ENCODE measurements at places on chromosomes 4 and X.

DNA sequence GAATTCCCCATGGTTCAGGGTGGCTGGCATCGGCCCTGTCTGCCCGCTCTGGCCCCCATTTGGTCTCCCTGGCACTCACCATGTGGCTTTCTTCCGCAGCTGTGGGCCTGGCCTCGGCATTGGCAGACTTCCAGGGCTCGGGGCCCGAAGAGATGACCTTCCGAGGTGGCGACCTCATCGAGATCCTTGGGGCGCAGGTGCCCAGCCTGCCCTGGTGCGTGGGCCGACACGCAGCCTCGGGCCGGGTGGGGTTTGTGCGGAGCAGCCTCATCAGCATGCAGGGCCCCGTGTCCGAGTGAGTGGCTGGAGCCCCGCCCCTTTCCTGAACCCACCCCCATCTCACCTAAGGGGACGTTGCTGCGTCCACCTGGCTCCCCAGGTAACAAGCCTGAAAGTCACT, 20.1 kb downstream of the SH3TC1 start:
- DNase-seq, result no peak

- DNase-seq, result no peak
These were observed 107.7 kb downstream of the SMIM20 start for GRCh38 chr4:26021417-26022345.

GRCh38 chrX:85004255-85004654, 578 bp downstream of the APOOL start:
- no peak for DNase-seq

- no peak for DNase-seq
These were observed 99.1 kb downstream of the CHRNA9 start for GRCh38 chr4:40434126-40434687.

- DNase-seq, result no peak
These were observed 227.9 kb upstream of the ANKRD50 start for GRCh38 chr4:124940387-124940786.

GRCh38 chr4:122896270-122896669, 26.1 kb downstream of the NUDT6 start:
- DNase-seq, result no peak
